T-helper 22 cell (primary cell): ENCODE measurements at places on chromosomes 4 and X.

DNA sequence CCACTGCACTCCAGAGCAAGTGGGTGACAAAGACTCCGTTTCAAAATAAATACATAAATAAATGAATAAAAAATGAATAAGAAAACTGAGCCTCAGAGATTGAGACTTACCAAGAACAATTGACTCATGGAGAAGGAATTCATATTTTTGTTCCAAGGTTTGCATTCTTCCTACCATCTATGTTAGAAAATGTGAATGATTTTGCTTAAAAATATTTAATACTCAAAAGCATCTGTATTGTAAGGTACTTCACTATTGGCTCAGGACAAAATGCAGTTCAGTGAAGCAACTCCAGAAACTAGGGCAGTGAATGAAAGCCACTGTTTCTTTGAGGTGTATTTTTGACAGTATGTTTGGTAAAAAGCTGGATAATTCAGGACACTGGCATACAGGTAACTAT is 54.1 kb downstream of the XAGE2 start:
- no peak for DNase-seq

GRCh38 chr4:129526812-129527211 is 430.9 kb downstream of the C4orf33 start:
- no peak for DNase-seq

DNA sequence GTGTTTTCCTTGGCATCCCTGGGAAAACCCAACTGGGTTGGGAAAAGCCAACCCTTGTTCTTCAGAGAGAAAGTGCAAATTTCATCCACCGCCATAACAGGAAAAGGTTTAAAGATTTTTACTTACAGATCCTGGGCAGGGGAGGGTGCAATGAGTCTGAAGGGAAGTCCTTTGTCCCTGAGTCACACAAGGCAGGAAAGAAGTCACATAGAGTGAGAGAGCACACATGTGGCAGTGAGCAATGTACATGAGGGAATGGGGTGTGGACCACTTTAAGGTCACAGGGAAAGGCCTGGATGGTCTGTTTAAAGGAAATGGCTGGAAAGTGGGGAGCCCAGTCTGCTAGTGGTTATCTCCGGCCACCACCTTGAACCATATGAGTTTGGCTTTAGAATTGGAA is 248.9 kb downstream of the HS3ST1 start:
- DNase-seq: no peak

DNA sequence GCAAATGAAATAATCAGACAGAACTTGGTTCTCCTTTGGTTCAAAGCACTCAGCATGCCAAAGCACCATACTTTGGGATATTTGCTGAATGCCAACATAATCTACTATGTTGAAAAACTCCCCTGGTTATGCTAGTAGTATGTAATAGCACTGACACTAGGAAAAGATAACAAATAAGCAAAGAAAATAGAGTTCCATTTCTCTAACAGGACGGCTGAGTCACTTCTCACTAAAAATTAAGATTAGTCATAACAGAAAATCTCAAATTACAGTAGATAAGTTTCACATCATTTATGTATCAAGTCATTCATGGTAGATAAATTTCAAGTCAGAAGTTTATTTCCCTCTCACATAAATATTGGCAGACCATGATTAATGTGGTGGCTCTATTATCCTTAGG is 17.9 kb downstream of the PDHA2 start:
- no peak for DNase-seq

GRCh38 chr4:26737385-26737784 is 123.3 kb upstream of the STIM2 start:
- DNase-seq: no peak

- no peak for DNase-seq
These were observed 206.1 kb downstream of the LHFPL1 start for GRCh38 chrX:112473654-112474053.

- DNase-seq: no peak
These were observed 42.4 kb downstream of the JAKMIP1 start for GRCh38 chr4:6157926-6158325.

DNA sequence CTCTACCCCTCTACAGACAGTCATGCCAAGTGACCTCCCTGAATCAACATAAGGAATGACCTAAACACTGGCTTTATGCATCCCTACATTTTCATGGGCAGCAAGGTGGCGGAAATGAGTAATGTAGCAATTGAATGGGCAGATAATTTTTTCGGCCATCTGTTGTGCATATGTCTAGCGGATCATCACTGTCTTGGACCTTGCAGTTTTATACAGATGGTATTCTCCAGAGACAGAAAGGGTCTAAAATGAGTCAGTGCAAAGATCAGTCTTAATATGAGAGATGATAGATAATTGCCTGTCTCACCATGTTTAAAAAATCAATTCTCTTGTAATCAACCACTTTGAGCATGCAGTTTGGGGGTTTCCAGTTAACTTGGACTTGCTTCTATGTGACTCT is 177.3 kb upstream of the DKK2 start:
- no peak for DNase-seq

- no peak for DNase-seq
These were observed 402.1 kb downstream of the PDGFC start for GRCh38 chr4:156569535-156569934.

DNA sequence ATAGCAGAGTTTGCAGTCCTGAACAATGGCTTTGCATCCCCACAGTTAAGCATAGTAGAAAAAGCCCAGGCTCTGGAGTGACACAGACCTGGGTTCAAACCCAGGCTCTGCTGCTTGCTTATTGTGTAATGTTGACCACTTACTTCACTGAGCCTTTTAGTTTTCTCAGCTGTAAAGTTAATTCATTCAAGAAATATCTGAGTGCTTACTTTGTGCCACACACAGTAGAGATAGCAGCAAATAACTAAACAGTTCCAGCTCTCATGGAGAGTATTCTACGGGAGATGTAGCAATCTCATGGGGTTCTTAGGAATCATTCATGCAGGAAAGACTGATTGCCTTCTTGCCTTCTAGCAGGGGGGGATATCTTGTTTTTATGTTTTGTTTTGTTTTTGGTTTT is 63.2 kb downstream of the SLC9A6 start:
- no peak for DNase-seq

DNA sequence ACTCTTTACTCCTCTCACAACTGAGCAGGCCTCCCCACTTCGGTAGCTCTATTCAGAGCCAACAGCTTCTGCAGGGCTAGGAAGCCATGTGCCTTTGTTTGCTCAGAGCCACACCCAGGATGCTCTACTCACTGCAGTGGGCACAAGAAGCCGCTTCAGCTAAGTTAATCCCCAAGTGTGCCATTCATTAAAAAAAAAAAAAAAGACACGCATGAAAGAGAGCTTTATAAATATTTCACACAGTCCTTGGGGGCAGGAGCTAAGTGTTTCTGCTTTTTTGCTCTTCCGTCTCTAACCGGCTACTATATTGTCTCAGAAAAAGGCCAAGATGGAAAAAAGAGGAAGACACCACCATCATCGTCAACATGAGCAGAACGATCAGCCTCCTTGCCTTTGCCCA is 8.1 kb downstream of the CRMP1 start:
- DNase-seq: no peak

GRCh38 chr4:151983854-151984253 is 223.0 kb upstream of the GATB start:
- no peak for DNase-seq

GRCh38 chrX:148854306-148854705 is 353.9 kb downstream of the AFF2 start:
- DNase-seq: no peak

DNA sequence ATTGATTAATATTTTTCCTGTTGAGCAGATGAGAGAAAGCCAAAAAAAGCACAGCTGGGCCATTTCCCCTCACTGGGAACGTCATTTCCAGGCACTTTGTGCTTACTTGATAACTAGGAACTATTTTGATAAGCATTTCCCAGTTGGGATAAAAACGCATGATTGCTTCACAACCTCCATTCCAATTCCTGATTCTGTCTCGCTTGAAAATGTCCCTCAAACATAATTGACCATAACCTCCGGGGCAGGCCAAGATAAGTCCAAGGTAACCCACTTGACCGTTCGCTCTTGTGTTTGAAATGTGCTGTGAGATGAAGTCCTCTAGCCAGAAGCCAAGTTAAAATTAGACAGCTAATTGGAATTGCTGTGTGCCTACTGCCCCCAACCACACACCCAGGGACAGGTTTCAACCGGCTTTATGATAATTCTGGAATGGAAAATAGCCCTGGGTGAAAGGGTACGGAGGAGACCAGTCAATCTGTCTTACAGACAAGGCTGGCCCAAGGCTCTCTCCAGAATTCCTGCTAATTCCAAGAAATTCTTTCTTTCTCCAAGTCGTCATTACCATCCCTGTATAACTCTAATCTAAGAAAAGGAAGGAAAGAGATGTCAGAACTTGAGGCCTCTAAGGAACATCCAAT is 137.1 kb downstream of the MID1 start:
- DNase-seq: no peak

DNA sequence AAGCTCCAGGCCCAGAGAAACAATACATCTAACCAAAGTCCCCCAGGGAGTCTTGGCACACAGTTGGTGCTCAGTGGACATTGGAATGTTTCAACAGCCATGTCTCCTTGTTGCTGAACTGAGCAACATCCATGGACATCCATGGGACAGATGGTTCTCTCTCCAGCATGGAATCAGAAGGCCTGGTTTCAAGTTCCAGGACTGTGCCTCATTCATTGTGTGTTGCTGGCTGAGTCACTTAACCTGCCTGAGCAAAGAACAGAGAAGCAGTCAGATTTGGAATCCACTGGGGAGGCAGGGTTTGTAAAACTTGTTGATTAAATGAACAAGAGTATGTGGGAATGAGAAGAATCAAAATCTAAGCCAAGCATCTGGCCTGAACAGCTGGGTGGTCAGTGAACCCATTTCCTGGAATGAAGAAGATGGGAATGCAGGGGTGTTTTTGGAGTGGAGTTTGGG is 147.9 kb downstream of the CHIC2 start:
- DNase-seq: no peak

- DNase-seq: no peak
These were observed 267.3 kb downstream of the DCTD start for GRCh38 chr4:182649698-182650477.

DNA sequence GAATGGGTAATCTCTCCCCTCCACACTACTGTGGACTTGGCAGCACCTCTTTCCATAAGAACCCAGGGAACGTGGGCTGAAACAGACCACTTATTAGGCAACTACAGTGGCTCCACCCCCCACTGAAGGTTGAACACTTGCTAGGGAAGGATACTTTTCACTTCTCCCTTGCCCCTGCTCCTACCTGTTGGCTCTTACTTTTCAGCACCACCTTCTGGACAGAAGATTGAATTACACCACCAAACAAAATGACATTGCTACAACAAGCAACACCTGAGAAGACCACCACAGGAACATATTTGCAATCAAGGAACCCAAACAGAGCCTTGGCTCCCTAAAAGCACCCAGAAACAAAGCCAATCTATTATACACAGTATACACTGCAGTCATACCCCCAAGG is 132.1 kb upstream of the CXCL13 start:
- no peak for DNase-seq

GRCh38 chrX:45157647-45158046 is 43.0 kb downstream of the DIPK2B start:
- no peak for DNase-seq

DNA sequence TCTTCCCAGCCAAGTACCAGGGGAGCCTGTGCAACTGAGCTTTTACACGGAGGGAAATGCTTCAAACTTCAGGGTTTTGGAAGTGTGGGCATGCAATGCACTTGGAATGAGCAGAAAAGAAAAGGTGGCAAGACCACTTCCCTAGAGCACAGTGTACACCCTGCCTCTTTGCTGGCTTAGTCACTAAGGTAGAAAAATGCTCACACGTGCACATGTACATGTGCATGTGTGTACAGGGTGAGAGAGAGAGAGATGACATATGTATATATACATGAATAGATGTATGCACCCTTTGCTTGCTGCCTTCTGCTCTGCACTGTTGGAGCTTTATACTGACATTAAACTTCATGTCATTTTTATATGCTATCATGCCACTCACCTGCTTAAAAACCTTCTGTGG is 7.9 kb upstream of the KLF3 start:
- DNase-seq: no peak

- no peak for DNase-seq
These were observed 991.4 kb downstream of the CCSER1 start for GRCh38 chr4:91118597-91118996.

GRCh38 chrX:132948648-132949260 is 9.7 kb downstream of the HS6ST2 start:
- no peak for DNase-seq

DNA sequence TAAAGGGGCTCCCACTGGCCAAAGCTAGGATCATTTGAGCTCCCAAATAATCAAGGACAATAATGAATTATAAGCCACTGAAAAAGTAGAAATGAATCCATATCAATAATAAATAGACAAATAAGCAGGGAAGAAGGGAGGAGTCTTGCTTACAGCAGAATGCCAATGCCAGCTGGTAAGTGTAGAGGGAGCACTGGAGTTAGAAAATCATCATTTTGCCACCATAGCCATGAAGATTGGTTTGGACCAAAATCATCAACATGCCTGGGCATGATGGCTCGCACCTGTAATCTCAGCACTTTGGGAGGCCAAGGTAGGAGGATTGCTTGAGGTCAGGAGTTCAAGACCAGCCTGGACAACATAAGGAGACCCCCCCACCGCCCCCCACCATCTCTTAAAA is 20.4 kb upstream of the SH3KBP1 start:
- no peak for DNase-seq

DNA sequence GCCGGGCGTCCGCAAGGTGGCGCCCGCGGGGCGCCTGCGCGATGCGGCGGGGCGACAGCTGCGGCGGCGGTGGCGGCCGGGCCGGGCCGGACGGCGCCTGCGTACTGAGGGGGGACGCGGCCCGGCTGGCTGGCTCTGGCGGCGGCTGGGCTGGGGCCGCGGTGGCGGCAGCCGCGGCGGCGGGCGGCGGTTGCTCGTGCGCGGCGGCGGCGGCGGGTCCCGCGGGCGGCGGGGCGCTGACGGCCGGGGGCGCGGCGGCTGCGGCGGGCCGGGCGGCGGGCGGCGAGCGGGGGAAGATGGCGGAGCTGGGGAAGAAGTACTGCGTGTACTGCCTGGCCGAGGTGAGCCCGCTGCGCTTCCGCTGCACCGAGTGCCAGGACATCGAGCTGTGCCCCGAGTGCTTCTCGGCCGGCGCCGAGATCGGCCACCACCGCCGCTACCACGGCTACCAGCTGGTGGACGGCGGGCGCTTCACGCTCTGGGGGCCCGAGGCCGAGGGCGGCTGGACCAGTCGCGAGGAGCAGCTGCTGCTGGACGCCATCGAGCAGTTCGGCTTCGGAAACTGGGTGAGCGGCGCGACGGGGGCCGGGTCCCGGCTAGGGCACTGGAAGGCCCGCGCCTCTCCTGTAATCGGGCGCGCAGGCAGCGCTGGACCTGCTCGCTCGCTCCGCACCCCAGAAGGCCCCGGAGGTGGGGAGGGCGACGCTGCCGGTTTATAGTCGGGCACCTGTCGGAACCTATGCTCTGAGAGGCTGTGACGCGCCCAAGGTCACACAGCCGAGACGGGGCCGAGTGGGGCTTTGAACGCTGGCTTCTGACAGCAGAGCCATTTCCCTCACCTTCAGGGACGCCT is at the start of gene TADA2B:
TADA2B (plus strand) TSS at position 89 of the 853 bp plus-strand sequence; CDS start at position 297, 208 bp downstream.
- DNase-seq: peak; percentile 26

DNA sequence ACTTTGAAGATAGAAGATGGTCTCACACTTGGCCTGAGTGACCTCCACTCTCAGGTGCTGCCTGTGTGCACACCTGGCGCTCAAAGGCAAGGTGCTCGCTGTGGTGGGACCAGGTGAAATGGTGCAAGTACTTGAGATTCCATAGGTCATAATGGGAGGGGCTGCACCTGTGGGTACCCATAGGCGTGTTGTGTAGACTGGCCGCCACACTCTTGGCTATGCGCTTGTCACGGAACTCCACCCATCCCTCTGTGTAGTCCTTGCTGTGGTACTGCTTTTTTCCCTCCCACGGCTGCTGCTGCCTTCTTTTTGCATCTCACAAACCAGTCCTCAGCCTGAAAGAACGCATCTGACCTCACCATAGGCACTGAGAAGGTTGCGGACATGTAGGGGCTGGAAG is 27.0 kb downstream of the METAP1 start:
- no peak for DNase-seq
